ENCODE measurements at places on chromosomes 6 and 20.

DNA sequence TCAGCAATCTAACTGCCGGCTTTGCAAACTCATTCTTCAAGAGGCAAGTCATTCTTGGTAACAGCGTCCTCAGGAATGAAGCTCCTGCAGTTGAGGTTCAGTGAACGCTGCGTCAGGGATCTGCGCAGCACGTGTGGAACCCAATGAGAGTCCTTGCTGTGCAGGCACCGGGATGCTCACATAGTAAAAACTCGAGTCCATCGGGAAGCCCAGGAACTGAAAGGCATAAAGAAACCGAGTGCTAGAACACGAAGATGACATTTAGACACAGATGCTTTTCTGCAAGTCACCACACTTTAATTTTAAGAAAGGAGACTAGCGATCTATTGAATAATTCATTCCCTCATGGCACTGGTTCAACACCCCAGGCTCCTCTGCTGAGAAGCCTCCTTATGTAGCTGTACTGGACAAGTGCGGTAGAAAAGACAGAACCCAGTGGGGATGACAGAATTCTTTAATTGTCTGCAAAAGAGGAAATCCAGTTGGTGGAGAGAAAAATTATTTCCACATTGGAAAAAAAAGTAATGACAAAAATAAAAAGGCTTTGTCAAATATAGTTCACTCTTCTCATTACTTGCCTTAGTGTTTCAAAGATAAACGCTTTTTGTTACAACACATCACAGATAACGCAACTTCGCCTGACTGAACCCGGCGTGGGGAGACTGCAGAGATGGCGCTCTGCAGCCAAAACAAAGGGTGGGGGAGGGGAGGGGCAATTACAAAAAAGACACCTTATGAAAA lies 1.9 kb upstream of the AFDN start:
- DNase-seq, result peak; percentile 40

DNA sequence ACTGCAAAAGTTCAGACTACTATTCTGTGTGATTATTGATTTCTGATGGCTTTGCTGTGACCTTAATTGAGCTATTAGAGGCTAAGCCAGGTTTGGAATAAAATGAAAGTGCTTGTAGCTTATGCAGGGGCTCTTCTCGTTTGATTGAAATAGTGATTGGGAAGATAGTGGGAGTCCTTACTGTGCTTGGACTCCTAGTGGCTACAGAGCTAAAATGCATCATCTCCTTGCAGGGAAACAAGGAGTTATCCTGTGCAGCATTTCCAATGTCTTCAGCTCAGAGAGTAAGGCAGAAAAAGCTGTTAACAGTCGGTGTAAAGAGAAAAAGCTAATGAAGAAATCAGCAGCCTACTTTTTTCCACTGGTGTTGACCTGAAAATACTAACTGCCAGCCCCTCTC lies 173.5 kb downstream of the SLC35F1 start:
- no peak for DNase-seq

GRCh38 chr6:72522735-72523141 lies 99.1 kb upstream of the KCNQ5 start:
- DNase-seq, result no peak

DNA sequence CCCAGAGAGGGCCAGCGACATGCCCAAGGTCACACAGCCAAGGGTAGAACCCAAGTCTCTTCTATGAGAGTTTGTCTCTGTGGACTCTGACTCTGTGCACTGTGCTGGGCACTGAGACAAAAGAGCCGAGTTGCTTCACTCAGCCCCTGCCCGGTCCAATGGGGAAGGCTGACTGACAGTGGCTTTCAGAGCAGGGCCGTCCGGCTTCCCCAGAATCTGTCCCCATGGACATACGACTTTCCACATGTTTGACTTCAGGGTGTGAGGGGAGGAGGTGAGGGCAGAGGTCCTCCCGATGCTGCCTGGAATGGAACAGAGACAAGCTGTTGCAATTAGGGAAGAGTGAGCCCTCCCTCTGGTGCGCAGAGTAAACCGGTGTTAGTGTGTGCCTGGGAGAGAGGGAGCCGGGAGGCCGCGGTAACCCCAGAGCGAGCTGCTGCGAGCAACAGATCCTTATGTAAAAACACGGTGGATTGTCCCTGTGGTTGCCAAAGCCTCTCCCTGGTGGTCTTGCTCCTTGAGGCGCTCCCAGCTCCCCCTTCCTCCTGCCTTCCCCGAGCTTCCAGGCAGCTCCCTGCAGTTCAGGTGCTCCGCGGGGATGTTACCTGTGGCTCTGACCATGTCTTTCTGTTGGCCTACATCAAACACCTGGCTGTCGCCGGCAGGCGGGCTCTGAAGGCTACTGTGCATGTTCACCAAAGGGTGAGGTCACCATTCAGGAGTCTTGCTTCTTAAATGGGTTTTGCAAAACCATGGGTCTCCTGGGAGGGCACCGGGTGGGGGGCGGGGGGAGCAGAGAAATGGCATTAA lies 672 bp downstream of the SIRPA start:
- no peak for DNase-seq

- no peak for DNase-seq
Observed at GRCh38 chr6:128129679-128130078, 228.8 kb upstream of the THEMIS start.

GRCh38 chr6:129317931-129318820 lies 391.8 kb downstream of the ARHGAP18 start:
- peak; percentile 46 for DNase-seq

DNA sequence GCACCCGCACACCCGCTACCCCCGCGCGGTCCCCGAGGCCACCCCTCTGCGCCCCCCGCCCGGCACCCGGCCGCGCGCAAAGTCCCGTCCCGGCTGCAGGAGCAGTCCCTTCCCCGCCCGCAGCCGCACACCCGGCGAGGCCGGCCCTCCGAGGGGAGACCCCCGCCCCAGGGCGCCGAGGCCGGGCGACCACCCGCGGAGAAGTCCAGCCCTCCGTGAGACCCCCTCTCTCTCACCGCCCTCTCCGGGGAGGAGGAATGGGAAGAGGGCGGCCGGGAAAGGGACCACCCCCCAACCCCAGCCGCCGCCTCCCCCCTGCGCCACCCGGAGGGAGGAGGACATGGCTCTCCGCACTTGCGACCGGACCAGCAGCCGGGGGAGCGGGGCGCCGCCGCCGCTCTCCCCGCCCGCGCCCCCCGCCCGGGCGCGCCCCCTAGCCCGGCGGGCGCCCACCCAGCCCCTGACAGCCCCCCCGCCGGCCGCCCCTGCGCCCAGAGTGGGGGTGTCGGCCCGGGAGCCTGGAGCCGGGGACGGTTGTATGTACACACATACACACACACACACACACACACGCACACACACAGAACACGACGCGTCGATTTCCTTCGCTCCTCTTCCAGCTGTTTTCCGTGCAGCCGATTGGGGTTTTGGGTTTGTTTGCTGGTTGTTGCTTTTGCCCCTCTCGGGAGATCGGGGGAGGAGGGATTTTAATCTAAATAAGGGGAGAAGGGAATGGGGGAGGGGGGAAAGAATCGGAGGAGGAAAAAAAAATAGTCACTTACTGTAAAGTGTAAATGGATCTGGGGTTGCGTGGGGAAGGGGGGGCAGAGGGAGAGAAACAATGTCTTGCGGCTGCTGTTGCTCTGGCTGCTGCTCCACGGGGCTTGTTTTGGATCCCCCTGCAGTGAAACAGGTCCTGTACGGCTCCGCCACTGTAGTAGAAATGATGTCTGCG lies at the start of gene ATXN1:
ATXN1 (minus strand) TSS at position 945 of the 955 bp plus-strand sequence.
- DNase-seq, result no peak

DNA sequence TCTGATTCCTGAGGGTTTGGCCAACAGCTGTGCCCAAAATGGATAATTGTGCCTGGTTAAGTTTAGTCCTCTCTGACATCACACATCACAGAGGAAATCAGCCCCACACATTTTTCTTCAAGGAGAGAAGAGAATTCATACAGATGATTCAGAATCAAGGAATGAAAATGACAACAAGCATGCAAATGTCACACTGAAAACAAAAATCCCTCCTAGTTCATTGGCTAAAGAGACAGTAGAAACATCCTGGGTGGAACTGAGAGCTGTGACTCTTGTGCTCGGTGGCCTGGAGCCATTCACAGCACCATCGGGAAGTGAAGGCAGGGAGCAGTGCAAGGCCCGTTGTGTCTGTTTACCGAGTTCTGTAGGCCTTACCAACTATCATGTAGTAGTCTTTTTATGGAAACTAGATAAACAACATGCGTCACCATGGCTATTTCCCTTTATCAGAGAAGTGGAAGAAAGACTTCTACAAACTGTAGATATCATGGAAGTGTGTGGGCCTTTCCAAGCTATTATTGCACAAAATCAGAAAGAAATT lies 81.7 kb upstream of the TENT5A start:
- DNase-seq, result peak; percentile 39

DNA sequence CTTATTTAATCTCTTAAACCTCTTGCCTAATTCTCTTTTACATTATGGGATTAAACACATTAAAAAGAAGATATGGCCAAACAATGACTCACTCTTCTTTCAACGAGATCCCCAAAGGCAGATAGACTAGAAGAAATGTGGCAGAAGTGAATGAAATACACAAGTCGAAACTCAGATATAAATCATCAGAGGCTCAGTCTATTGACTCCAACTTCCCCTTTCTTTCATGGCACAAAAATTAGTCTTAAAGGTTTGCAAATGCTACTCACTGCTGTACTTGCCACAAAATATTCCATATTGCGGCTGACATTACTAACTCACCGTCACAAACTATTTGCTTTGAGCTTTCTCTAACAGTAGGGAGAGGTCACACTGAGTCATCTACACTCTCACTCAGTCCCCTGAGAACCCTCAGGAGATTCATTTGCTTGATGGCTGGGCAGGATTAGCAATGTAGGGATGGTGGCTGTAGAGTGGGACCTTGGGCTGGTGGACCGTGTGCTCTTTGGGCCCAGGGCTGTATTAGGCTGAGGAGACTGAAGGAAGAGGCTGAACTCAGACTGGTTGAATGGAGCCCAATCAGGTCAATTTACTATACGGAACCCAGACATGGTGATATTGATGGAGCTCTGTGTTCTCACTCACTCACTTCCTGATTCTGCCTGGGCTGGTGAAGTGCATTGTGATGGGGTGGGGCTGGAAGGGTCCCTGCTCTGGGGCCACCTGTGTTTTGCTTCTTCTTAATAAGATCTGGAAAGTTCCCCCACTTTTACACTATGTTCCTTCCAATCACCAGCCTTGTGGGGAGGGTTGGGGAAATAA lies 42.8 kb upstream of the UBR2 start:
- peak; percentile 49 for DNase-seq

DNA sequence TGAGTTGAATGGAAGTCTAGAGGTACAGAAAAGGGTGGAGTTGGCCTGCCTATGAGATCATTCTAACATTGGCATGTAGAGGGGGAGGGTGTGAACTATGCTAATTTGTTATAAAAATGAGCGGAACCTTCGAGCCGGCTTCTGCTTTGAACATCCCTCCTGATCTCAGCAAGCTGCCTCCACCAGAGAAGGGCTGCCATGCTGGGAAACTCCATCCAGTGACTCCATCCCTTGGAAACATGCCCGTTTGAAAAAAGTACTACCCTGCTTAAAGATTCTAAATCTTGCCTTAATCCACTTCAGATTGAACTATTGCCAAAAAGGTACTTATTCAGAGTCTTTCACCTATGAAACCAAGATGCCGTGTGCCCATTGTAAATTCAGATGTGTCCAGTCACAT lies 43.6 kb upstream of the TMEM170B start:
- DNase-seq, result no peak

DNA sequence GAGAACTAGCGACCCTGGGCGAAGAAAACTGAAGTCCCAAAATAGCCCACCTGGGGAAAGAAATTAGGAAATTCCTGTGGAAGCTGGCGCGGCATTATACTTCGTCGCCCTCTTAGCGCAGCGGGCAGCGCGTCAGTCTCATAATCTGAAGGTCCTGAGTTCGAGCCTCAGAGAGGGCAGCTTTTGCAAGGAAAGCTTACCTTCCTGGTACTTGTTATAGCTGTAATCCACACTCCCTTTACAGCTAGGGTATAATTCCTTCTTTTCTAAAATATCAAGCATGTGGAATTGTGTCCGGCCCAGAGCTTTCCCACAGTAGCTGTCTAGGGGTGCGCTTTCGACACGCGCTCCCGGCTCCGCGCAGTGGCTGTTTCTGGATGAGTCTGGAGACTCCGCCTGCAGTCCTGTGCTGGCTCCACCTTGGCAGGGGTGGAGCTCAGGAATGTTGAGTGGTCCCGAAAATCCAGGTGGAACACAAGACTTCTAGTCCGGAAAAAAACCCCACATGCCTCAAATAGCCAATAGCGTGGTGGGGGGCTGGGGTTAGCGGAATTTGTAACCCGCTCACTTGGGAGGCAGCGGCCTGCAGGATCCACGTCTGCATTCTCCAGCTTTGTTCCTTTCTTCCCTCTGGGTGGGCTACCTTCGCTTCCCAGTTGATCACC lies 83.7 kb upstream of the ZNF322 start:
- DNase-seq, result peak; percentile 36

DNA sequence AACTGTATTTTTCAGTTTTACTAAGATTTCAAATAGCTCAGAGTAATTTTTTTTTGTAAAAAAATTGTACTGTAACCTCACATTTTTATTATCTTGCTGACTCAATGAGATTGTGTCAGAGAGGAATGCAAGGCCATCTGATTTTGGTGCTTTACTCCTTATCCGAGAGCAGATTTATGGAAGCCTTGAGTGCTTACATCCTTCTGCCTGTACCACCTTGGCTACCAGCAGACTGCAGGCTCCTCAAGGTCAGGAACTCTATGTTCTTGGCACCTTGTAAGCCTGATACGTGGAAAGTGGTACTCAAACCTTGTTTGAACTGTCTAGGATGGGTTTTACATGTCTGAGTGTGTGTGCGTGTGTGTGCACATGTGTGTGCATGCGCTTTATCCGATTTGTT lies 80.1 kb upstream of the MLIP start:
- no peak for DNase-seq
